ENCODE measurements at places on chromosomes 3 and 15.

DNA sequence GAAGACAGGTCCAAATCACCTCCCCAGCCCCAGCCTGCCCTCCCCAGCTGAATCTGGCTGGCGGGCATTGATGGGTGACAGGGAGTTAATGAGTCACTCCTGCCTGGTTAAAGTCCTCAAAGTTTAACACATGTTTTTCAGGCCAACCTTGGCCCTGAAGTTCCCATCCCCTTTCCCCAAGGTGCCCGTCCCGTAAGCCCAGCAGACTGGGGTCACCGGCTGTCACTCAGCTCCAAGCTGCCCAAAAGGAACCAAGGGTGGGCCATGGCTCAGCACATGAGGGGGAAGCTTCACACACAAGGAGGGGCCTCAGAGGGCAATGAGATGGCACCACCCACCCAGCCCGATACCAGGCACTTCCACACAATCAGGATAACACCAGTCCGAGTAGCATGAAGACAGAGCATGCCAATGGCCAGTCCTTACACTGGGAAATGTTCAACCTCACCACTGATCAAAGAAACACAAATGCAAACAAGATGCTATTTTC lies 10.2 kb upstream of the KLF15 start:
- DNase-seq: no peak

DNA sequence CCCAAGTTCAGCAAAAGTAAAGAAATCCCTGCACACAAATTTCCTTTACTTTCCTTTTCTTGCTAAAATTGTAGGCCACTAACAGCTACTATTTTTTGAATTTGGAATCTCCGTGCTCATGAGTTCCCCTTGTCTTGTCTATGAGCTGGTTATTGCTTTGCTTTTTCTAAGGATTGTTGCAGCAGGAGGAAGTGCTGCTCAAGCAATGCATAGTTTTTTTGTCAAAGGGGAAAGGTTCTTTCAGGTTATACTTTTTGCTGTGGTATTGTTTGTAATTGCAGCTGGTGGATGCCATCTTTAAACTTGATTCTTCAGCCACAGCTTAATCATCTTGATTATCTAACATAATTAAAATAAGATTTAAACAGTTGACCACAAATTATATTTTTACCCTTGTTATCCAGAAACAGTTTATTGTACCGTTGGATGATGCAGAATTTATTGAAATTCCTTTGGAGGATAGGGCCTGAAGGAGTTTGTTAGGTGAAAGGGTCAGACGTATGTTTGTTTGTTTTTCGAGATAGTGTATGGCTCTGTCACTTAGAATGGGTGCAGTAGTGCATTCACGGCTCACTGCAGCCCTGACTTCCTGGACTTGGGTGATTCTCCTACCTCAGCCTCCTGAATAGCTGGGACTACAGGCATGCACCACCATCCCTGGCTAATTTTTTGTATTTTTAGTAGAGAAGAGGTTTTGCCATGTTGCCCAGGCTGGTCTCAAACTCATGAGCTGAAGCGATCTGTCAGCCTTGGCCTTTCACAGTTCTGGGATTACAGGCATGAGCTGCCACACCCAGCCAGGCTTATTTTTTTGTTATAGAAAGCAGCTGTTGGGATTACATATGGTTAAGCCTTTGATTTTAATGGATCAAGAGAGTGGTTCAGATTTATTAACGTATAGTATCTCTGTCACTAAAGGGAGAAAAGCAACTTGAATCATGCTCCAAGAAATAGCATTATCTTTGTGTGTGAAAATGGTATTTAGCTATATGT lies 11.7 kb downstream of the MGA start:
- DNase-seq: no peak

DNA sequence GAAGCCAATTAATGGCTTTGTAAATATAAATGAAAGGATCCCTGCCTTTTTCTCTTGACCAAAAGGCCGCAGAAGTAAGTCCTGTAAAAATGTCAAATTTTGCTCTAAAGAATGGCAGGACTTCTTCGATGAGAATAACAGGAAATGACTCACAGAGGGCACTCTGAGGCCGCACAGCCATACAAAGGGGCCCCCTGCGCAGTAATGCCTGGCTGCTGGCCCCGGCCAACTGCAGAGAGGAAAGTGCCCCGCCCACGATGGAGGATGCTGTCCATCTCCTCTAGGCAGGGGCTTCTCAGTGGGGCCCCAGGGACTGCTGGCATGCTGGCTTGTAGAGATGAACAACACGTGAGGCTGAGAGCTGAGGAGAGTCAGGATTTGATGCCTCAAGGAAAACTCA lies 18.1 kb upstream of the SCN10A start:
- peak; percentile 80 for DNase-seq

GRCh38 chr15:51325167-51325566 lies 13.2 kb downstream of the CYP19A1 start:
- DNase-seq: no peak

GRCh38 chr3:195159814-195160165 lies 111.2 kb downstream of the XXYLT1 start:
- peak; percentile 70 for DNase-seq

DNA sequence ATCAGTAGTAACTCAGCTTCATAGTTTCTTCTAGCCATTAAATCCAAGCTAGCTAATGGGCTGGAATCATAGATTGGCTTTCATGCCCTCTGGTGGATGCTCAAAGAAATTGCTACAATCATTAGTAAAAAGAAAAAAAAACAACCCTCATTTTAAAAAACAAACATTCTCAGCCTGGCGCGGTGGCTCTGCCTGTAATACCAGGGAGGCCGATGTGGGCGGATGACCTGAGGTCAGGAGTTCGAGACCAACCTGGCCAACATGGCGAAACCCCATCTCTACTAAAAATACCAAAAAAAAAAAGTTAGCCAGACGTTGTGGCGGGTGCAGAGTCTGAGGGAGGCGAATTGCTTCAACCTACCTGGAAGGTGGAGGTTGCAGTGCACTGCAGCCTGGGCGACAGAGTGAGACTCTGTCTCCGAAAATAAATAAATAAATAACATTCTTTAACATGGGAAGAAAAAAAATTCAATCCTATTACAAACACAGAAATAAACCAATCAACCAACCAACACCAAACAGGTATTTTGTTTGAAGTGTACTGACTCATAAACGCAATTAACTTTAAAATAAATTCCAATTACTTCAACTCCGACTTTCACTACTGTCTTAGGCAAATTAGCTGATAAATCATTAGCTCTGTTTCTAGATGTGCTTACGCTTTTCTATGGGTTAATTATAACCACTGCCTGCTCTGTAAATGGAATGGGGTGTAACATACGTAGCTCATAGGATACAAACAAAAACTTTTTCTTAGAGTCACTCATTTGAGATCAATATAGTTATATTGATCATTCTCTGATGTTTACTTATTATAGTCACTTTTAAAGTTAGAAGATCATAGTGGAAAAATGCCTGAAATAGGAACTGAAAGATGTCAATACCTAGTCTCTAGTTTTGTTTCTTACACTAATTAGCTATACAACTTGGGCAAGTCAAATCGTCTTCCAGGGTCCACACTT lies 24.9 kb downstream of the TMEM207 start:
- DNase-seq: peak; percentile 82

GRCh38 chr3:143419611-143420010 lies 300.0 kb downstream of the CHST2 start:
- no peak for DNase-seq

- peak; percentile 16 for DNase-seq
Measured at GRCh38 chr3:67418426-67419217, 235.8 kb downstream of the SUCLG2 start.

GRCh38 chr15:100234158-100235029 lies 107.4 kb downstream of the ADAMTS17 start:
- no peak for DNase-seq

- DNase-seq: no peak
Measured at GRCh38 chr15:77067691-77068367, 3.1 kb downstream of the TSPAN3 start.

DNA sequence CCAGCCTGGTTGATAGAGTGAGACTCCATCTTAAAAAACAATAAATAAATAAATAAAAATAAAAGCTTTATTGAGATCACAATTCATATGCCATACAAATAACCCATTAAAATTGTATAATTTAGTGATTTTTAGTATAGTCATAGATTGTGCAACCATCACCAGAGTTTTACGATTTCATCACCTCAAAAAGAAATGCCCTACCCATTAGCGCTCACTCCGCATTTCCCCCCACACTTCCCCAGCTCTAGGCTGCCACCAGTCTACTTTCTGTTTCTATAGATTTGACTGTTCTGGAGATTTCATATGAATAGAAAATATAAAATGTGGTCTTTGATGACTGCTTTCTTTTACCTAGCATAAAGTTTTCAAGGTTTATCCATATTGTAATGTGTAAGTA lies 57.0 kb downstream of the ARHGEF26 start:
- peak; percentile 4 for DNase-seq

GRCh38 chr3:125350597-125350996 lies 24.5 kb downstream of the ZNF148 start:
- DNase-seq: no peak

- peak; percentile 21 for DNase-seq
Measured at GRCh38 chr3:90092994-90093393, 985.6 kb downstream of the EPHA3 start.

DNA sequence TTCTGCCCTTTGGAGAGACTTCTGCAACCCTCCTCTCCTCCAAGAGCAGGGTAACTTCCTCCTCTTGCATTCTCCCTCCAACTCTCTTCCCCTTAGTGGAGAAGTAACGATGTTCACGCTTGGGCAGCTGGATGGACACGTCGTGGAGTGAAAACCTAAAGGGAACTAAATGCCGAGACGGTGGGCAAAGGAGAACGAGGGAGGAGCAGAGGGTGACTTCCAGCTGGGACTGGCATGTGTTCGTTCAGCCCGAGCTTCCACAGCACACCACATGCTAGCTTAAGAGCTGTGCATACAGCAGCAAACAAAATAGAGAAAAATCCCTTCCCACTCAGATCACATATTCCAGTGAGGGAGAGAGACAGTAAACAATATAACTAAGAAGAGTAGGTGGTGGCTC lies 179.8 kb downstream of the SLCO3A1 start:
- no peak for DNase-seq

DNA sequence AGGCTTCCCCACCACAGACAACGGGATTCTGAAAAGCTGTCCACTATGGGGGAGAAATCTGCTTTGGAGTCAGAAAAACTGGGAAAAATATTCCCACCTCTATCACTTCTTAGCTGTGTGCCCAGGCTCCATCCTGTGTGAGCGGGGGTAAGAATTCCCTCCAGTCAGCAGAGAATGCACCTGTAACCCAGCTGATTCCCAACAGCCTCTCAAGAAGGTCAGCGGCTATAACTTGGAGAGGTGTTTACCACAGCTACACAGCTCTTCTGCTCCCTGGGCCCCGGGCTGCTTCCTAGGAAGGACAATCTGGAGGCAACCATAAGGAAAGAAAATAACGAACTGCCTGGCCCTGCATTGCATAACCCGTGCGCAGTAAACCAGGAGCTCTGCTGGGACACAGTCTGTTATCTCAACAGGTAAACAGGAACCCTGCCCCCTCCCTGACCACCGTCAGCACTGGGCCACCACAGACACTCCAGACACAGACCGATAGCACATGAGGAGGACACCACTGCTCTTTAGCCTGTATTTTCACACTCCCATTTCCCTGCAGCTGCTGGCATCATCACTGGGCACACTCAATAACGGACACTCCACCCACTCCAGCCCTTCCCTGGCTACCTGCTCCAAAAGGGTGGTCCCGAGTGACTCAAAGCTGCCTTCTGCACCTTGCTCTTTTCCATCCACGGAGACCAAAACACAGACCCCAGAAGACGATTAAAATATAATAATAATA lies 2.1 kb downstream of the RAB43 start:
- DNase-seq: no peak

- no peak for DNase-seq
Measured at GRCh38 chr3:13110678-13111116, 37.5 kb upstream of the IQSEC1 start.

DNA sequence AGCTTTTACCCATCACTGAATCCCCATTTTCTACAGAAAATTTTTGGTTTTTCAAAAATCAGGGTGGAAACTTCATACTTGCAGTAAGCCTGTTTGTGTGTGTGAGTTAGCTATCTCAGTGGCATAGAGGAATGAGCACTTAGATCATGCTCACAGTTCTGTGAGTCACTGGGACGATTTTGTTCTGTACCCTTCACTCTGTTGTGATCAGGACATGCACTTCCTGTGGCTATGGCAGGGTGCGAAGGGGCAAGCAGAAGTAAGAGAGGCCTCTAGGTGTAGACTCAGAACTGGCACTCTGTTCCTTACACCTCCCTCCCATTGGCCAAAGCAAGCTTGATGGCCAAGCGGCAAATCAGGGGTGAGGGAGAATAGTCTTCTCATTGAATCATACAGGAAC lies 11.6 kb downstream of the NIPA2 start:
- DNase-seq: peak; percentile 42

DNA sequence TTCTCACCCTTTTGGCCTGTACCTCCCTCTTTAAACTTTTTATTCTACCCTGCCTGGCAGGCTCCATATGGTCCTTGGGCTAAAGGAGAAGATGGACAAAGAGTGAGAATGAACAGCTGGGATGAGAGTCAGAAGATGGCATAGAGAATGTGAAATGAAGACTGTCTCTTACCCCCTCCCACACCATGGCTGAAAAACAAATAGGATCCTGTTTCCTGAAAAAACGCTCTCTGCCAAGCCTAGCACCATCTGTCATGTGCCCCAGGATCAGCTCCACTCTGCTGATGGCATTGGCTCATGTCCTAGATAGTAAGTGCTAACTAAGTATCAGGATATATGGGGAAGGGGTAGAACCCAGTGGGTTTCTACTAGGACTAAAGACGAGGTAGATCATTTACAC lies 238.6 kb downstream of the MEX3B start:
- no peak for DNase-seq

DNA sequence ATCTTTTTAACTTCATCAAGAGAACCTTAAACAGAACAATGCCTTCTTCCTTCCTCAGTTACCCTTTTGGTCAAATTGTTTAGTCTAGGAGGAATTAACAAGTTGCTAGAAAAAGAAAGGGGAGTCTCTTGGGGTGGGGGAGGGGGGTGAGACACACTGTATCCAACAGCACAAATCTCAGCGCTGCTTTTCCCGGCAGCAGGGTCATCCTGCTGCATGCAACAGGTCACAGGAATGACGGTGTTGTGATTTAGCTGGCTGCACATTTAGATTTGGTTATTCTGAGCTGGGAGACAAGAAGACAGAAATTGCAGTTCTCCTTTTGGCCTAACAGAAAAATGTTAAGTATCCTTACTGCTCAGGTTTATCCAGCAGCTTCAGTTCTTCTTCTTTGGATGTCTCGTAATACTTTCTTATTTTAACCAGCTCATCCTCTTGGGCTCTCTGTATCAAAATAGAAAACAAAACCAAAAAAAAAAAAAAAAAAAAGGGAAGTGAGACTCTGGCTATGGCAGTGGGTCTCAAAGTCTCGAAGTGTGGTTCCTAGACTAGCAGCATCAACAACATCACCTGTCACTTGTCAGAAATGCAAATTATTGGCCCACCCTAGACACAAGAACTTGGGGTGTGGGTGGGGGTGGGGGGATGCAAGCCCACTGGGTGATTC lies 190.5 kb downstream of the GREM1 start:
- peak; percentile 19 for DNase-seq

DNA sequence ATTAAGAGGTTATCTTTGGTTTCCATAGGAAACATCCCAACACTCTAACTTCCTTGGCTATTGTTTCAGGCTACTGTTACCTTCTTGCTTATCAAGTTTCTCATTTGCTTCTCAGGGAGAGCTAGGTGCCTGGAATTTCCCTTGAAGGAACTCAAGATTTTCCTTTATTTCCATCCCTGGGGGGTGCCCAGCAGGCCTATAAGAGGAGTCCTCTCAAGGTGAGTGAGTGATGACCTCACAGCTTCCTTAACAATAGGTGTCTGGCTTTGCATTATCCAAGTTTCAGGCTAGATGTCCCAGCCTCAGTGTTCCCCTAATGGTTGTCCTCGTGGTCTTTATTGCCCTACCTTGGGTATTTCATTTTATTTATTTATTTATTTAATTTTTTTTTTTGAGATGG lies 12.1 kb upstream of the CTSH start:
- no peak for DNase-seq

GRCh38 chr3:111989061-111989678 lies 9.6 kb upstream of the TAGLN3 start:
- peak; percentile 78 for DNase-seq

Data from fibroblast of mammary gland (primary cell).